HCT116 (cell line): ENCODE measurements at places on chromosomes 12 and 14. TPM values are rescaled to one million over a fixed set of nuclear protein-coding genes. Genes with fewer than 3 reads are reported as not detected.

The DPY19L2 gene
- not detected for total RNA-seq

The ZDHHC22 gene
- 0.10 TPM for total RNA-seq

The BRF1 gene
- total RNA-seq, result 41.2 TPM

The PTPRB gene
- 0.17 TPM for total RNA-seq

The OR4Q3 gene
- not detected for total RNA-seq

The SDR9C7 gene
- total RNA-seq, result not detected

The CATSPERB gene
- total RNA-seq, result 0.74 TPM

The A2M gene
- 3.0 TPM for total RNA-seq

The IFNG-AS1 gene
- total RNA-seq, result not detected

The NFE2 gene
- total RNA-seq, result 1.3 TPM

GRCh38 chr12:31369712-31370521, 44.0 kb upstream of the SINHCAF start:
- H3K27ac ChIP-seq, result no peak overlapping the region
- H3K4me3 ChIP-seq, result no peak overlapping the region
- 0 out of 2 replicates have a peak, but pooled peaks cover 4% of the 10 kb centered on the region for H3K4me1 ChIP-seq
- no peak for DNase-seq
- H3K27me3 ChIP-seq, result no peaks in the 10 kb centered on the region

GRCh38 chr12:128920468-128920867, 67.2 kb downstream of the GLT1D1 start:
- no peaks in the 10 kb centered on the region for H3K4me1 ChIP-seq
- no peak overlapping the region for H3K27ac ChIP-seq
- no peaks in the 10 kb centered on the region for H3K27me3 ChIP-seq
- no peaks in the 10 kb centered on the region for H3K36me3 ChIP-seq

DNA sequence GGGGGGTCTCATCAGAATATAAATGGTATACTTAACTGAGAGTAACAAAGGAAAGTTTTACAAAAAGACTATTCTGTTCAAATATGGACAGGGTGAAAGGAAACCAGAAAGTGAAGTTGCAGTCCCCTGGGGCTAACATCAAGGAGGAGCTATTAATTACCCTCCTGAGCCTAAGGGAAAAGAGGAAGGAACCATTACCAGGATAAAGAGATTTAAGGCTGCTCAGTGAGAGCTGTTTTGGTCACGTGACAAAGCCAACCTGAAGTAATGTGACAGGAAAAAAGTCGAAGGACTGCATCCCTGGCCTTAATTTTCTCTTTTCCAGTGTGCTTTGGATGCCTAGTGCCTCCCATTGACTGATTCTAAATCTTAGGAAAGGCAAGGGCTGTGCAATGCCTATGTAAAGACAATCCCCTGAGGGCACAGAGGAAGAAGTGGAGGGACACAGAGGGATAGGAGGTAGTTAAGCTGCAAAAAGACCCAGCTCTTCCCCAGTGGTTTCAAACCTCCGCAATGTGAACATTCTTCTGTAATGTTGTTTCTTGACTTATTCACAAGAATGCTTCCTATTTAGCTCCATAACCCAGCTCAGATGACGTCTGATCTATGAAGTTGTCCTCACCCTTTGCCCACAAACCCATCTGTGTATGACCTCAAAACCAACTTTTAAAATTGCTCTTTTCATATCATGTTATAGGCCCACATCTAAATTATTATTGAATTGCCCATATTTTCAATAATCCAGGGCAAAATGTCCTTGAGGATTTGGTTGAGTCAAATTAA, 187.7 kb upstream of the DCN start:
- H3K36me3 ChIP-seq, result no peaks in the 10 kb centered on the region
- no peak overlapping the region for H3K4me3 ChIP-seq
- no peaks in the 10 kb centered on the region for H3K4me1 ChIP-seq
- no peak for DNase-seq
- H3K27ac ChIP-seq, result no peak overlapping the region

GRCh38 chr12:48592591-48593086, 22.8 kb upstream of the LALBA start:
- no peak overlapping the region for H3K27ac ChIP-seq
- no peak for DNase-seq
- H3K36me3 ChIP-seq, result no peaks in the 10 kb centered on the region
- H3K27me3 ChIP-seq, result no peaks in the 10 kb centered on the region
- H3K4me3 ChIP-seq, result no peak overlapping the region

DNA sequence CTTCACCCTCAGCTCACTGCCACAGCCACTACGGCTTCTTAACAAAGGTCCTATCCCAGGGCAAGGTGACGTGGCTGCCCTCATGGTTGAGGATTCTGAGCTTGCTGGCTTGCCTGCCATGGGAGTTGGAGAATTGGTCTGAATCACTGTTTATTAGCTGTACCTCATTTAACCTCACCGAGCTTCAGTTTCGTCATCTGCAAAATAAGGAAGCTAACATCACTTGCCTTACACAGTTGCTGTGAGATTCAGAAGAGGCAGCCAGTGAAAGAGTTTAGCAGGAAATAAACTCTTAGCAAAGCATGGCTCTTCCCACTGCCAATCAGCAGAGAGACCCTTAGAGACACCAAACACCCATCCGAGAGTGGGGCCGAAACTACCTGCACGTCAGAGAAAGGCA, 90.1 kb upstream of the KCNA1 start:
- H3K4me3 ChIP-seq, result no peak overlapping the region
- peaks cover 7% of the 10 kb centered on the region; the same call in 1 of the 2 replicates for H3K4me1 ChIP-seq
- no peaks in the 10 kb centered on the region for H3K36me3 ChIP-seq
- peaks cover 72% of the 10 kb centered on the region for H3K27me3 ChIP-seq
- no peak for DNase-seq
- no peak overlapping the region for H3K27ac ChIP-seq

- H3K36me3 ChIP-seq, result no peaks in the 10 kb centered on the region
- DNase-seq, result no peak
- no peak overlapping the region for H3K4me3 ChIP-seq
- H3K27me3 ChIP-seq, result no peaks in the 10 kb centered on the region
These were observed 49.7 kb downstream of the JAG2 start for GRCh38 chr14:105118646-105119407.

DNA sequence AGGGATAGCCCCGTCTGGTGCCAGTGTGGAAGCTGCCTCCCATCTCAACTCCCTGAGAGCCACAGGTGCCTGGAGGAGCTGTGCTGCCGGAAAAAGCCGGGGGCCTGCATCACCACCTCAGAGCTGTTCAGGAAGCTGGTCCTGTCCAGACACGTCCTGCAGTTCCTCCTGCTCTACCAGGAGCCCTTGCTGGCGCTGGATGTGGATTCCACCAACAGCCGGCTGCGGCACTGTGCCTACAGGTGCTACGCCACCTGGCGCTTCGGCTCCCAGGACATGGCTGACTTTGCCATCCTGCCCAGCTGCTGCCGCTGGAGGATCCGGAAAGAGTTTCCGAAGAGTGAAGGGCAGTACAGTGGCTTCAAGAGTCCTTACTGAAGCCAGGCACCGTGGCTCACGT, 25.5 kb upstream of the P2RX4 start:
- no peak overlapping the region for H3K27ac ChIP-seq
- no peaks in the 10 kb centered on the region for H3K27me3 ChIP-seq
- H3K4me3 ChIP-seq, result no peak overlapping the region
- H3K36me3 ChIP-seq, result no peaks in the 10 kb centered on the region

GRCh38 chr12:15603474-15604085, 185.6 kb downstream of the EPS8 start:
- no peak overlapping the region for H3K27ac ChIP-seq
- H3K36me3 ChIP-seq, result no peaks in the 10 kb centered on the region
- no peak overlapping the region for H3K4me3 ChIP-seq
- no peaks in the 10 kb centered on the region for H3K27me3 ChIP-seq
- no peak for DNase-seq

- no peak overlapping the region; the same call in 1 of the 2 replicates for H3K27ac ChIP-seq
- peak overlapping the region; percentile 58 for H3K4me3 ChIP-seq
- H3K4me1 ChIP-seq, result peaks cover 25% of the 10 kb centered on the region; the same call in 1 of the 2 replicates
- H3K27me3 ChIP-seq, result no peaks in the 10 kb centered on the region
- H3K36me3 ChIP-seq, result no peaks in the 10 kb centered on the region
- no peak for DNase-seq
These were observed 1.1 kb upstream of the PGF start for GRCh38 chr14:74956280-74957072.

GRCh38 chr12:67697967-67698366, 49.4 kb downstream of the DYRK2 start:
- H3K4me3 ChIP-seq, result no peak overlapping the region
- no peak for DNase-seq
- no peaks in the 10 kb centered on the region for H3K4me1 ChIP-seq
- no peaks in the 10 kb centered on the region for H3K36me3 ChIP-seq

DNA sequence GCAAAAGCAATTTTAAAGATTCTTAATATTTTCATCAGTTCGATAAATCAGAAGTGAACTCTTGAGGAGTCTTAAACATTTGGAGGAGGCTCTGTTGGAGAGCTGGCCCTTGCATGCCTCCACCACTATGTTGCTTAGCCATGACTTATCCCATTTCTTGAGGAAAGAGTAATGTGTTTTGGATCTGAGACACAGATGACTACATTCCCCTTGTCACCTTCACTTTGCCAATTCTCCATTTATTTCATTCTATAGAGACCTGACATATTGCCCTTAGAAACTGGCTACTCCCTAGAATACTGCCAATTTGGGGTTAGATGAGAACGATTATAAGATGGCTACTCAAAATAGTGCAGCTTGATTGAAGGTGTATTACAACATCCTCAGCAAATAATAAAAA, 157.4 kb upstream of the TMEM260 start:
- H3K4me1 ChIP-seq, result no peaks in the 10 kb centered on the region
- H3K4me3 ChIP-seq, result no peak overlapping the region
- no peak for DNase-seq
- H3K27ac ChIP-seq, result no peak overlapping the region

DNA sequence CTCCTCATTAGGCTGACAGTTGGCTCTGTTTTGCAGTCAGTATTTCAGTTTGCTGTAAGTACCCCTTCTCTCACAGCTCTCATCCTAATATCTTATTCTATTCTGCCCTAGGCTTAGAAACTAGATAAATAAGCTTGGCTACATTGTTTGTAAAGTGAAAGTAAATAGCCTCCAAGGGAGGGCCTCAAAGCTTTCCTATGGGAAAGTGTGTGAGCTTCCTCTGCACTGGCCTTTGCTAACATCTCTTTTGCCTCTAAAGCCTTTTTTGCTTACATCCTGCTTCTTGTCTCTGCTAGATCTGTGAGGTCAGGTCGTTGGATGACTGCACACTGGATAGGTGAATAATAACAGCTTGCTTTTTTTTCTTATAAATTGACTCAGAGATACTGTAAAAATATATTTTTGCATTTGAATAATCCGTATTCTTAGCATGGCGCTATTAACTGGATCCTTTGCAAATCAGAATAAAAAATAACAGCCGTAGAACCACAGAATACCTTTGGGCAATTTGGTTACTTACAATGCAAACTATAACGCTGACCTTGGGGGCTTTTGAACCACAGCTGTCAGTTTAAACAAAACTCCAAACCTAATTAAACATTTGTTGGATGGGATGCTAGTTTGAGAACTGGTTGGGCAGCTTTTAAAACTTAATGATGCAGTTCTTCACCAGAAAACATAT, 55.1 kb downstream of the TTC6 start:
- H3K4me1 ChIP-seq, result no peaks in the 10 kb centered on the region
- H3K27ac ChIP-seq, result no peak overlapping the region
- no peak for DNase-seq

GRCh38 chr12:108305991-108306501, 33.1 kb downstream of the CMKLR1 start:
- H3K36me3 ChIP-seq, result no peaks in the 10 kb centered on the region
- no peak for DNase-seq
- no peak overlapping the region for H3K27ac ChIP-seq
- peaks cover 9% of the 10 kb centered on the region; the same call in 1 of the 2 replicates for H3K27me3 ChIP-seq
- peaks cover 35% of the 10 kb centered on the region for H3K4me1 ChIP-seq
- no peak overlapping the region for H3K4me3 ChIP-seq

DNA sequence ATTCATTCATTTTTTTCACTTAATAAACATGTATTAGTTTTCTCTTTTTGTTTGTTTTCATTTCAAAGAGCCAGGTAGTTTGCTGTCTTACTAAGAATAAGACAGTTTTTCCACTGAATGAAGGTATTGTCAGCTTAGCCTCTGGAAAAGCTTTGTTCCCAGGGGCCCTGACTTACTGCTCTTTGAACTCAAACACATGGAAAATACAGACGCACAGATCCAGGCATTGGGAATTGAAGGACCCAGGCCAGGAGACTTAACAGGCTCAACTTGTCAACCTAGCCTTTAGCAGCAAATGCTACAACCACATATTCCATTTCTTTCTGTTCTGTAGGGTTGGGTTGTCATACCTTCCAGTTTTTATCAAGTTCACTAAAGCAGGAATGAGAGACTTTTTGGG, 38.5 kb upstream of the SLCO1C1 start:
- no peak overlapping the region for H3K4me3 ChIP-seq
- no peaks in the 10 kb centered on the region for H3K4me1 ChIP-seq
- no peak for DNase-seq
- no peaks in the 10 kb centered on the region for H3K36me3 ChIP-seq

DNA sequence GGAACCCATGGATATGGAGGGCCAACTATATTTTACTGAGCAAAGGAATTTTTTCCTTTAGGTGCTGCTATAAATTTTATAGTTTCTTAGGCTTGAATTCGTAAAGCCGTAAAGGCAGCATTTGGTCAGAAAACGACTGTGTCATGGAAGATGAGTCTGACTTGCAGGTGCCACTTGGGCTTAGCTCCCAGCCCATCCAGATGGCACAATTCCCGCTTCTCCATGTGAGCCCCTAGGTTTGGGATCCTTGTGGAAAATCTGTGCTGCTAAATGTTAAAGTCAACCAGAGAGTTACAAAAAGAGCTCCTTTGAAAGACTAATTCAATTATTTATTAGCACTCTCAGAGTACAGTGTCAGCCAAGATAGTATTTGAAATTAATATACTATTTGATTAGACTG, 120.1 kb upstream of the NPAS3 start:
- H3K4me3 ChIP-seq, result no peak overlapping the region
- no peaks in the 10 kb centered on the region for H3K36me3 ChIP-seq
- H3K27me3 ChIP-seq, result no peaks in the 10 kb centered on the region
- H3K27ac ChIP-seq, result no peak overlapping the region
- DNase-seq, result no peak
- H3K4me1 ChIP-seq, result no peaks in the 10 kb centered on the region

- H3K4me3 ChIP-seq, result no peak overlapping the region
- DNase-seq, result no peak
- H3K4me1 ChIP-seq, result no peaks in the 10 kb centered on the region
- H3K27ac ChIP-seq, result no peak overlapping the region
- no peaks in the 10 kb centered on the region for H3K36me3 ChIP-seq
These were observed 48.5 kb downstream of the IFNG-AS1 start for GRCh38 chr12:68037616-68038255.

DNA sequence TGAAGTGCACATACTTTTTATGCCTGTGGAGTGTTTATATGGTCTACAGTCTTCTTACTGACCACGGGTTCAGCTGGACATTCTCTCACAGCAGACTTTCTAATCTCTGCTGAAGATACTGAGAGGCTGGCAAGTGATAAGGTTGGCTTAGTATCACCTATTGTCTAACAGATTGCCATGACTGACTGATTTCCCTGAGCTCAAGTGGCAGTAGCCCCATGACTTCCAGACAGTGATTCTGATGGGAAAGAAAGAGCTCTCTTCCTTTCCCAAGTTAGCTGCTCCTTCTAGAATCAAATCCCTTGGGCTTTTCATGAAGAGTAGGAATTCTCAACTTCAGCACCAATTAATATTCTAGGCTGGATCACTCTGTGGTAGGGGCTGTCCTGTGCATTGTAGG, 141.4 kb downstream of the ANO4 start:
- H3K4me3 ChIP-seq, result no peak overlapping the region
- no peak overlapping the region for H3K27ac ChIP-seq

GRCh38 chr14:100295376-100296105, 10.7 kb downstream of the SLC25A29 start:
- no peaks in the 10 kb centered on the region for H3K36me3 ChIP-seq
- DNase-seq, result no peak
- no peak overlapping the region for H3K4me3 ChIP-seq
- H3K4me1 ChIP-seq, result no peaks in the 10 kb centered on the region

GRCh38 chr12:86683568-86684304, 427.5 kb upstream of the MGAT4C start:
- H3K27ac ChIP-seq, result no peak overlapping the region
- H3K4me3 ChIP-seq, result no peak overlapping the region
- H3K36me3 ChIP-seq, result no peaks in the 10 kb centered on the region
- no peaks in the 10 kb centered on the region for H3K4me1 ChIP-seq
- no peaks in the 10 kb centered on the region for H3K27me3 ChIP-seq
